Fibroblast of the conjunctiva (primary cell): ENCODE measurements at places on chromosomes 3 and 15.
A peak's percentile ranks its signal among the peaks of the same experiment; 100 is the strongest.

GRCh38 chr15:74062236-74062635 lies 20.1 kb downstream of the GOLGA6A start:
- no peak for DNase-seq

GRCh38 chr3:24149032-24149431 lies 203.9 kb downstream of the NR1D2 start:
- no peak for DNase-seq

DNA sequence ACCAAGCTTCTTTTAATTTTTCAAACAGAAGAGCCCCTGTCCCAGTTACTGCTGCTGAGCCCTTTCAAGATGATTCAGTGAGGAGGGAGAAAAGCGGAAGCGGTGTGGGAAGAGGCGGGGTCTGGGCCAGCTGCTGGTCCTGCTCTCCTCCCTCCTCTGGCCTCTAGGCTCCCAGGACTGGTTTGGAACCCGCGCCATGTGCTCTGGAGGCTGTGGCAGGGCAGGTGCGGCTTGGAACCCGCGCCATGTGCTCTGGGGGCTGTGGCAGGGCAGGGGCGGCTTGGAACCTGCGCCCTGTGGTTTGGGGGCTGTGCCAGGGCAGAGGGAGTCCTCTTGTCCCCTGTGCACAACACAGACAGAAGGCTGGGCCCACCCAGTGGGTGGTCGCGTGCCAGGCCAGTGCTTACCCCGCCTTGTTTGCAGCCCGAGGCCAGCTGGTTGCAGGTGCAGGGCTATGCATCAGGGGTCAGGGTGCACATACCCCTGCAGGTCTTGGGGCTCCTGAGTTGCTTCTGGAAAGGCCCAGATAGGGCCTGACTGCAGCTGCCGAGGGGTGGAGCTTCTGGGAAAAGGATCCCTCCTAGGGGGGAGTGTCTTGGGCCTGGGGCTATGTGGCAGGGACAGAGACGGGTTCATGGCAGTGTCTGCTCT lies 12.2 kb downstream of the ALG1L2 start:
- DNase-seq = no peak

GRCh38 chr3:89266074-89266473 lies 158.7 kb downstream of the EPHA3 start:
- no peak for DNase-seq

- DNase-seq = no peak
Measured at GRCh38 chr3:76958274-76958673, 81.6 kb upstream of the ROBO2 start.

DNA sequence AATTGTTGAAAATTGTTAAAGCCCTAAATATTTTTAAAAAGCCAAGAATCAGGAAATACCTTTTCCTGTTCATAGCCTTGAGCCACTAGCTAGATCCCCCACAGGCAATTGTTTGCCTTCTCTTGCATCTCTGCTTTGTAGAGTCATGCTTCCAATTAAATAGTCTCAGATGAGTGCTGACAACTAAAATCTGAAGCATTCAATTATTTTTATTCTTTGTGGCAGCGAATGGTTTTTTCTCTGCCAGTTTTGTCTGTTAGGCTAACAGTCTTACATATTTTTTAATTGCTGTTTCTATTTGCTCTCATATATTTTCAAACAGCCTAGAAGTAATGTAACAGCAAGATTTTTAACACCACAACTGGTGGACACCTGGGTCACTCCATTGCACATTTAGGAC lies 277.1 kb upstream of the GBE1 start:
- DNase-seq = no peak

GRCh38 chr15:85463276-85463892 lies 83.0 kb downstream of the AKAP13 start:
- DNase-seq = no peak

GRCh38 chr3:126644615-126645014 lies 10.3 kb downstream of the TXNRD3 start:
- no peak for DNase-seq

DNA sequence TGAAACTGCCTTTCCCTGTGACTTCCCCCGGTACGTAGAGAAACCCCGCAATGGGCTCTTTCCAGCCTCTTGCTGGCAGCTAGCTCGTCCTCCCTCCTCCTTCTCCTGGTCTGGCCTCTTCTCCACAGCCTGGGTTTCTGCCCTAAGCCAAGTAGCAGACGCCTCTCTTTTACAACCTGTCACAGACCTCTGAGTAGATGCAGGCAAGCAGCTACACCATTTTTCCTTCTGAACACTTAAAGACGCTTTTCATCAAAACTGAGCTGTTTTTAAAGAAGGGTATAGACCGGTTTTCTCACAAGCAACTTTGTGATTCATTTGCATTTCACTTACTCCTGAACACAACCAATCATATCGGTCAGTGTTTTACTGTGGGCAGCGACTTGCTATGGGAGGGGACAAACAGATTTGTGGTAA lies 32.0 kb downstream of the ADAMTSL3 start:
- no peak for DNase-seq

DNA sequence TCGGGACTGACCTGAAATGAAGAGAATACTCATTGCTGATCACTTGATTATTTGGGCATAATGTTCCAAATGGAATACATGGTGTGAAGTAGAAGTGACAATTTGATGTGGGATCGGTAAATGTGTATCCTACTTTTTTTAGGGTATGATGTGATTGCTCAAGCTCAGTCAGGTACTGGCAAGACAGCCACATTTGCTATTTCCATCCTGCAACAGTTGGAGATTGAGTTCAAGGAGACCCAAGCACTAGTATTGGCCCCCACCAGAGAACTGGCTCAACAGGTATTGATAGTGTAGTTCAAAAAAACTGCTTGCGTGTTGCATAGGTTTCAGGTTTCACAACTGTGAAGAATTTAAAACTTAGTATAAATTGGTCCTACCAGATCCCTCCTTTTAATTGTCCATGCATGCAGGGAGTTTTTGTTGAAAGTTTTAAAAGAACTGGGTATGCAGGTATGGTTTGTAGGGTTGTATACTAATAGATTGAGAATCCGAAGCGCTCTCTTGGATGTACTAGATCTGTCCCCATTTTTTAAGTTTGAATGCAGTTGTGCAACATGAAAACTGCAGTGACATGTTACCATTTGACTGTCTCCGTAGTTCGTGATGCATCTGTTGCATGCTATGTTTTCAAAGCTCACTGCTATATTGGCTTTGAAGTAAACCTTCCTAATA lies 1.6 kb downstream of the EIF4A2 start:
- no peak for DNase-seq

GRCh38 chr3:157667493-157667892 lies 164.3 kb upstream of the VEPH1 start:
- DNase-seq = no peak

DNA sequence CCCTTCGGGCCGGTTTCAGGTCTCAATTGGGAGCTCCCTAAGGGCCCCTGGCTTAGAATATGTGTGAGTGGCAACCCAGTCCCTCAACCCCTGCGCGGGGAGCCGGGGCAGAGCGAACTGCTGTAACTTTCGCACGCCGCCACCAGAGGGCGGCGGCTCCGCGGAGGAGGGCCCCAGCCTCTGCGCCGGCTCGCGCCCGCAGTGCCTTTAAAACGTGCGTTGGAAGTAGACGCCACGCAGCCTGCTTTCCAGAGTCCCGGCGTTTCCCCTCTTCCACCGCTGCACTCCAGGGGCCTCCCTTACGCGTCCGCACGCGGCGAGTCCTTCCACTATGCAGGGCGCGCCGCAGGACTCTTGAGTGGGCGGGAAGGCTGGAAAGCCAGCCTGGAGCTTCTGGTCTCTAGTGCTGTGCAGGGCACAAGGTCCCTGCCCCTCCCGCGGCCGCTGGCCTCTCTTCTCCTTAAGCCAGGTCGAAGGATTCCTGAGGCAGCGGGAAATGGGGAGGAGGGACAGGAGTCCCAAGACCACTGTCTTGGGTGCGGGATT lies 23.7 kb upstream of the RNU6-1 start:
- DNase-seq = peak; percentile 46

GRCh38 chr3:12179441-12179840 lies 20.7 kb upstream of the TIMP4 start:
- DNase-seq = no peak

- no peak for DNase-seq
Measured at GRCh38 chr3:174957551-174958001, 98.4 kb downstream of the NAALADL2 start.

DNA sequence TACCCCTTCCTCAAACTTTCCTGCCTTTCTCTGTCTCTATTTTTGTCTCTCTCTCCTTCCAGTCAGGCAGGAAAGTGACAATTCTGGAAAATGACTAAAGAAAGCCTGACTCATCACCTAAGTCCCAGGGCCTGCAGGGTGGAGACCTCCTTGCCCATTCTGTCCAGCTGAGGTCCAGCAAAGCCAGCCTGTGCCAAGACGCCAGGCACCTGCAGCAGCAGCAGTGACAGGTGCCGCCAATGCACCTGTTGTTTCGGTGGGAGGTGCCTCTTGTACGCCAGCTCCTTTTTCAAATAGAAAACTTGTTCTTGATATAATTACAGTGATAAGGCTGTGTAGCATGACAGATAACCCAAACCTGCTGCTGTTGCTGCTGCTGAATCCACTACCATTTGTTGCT lies 501.3 kb downstream of the NTRK3 start:
- no peak for DNase-seq

GRCh38 chr3:9361691-9362388 lies 1.0 kb upstream of the THUMPD3 start:
- no peak for DNase-seq

DNA sequence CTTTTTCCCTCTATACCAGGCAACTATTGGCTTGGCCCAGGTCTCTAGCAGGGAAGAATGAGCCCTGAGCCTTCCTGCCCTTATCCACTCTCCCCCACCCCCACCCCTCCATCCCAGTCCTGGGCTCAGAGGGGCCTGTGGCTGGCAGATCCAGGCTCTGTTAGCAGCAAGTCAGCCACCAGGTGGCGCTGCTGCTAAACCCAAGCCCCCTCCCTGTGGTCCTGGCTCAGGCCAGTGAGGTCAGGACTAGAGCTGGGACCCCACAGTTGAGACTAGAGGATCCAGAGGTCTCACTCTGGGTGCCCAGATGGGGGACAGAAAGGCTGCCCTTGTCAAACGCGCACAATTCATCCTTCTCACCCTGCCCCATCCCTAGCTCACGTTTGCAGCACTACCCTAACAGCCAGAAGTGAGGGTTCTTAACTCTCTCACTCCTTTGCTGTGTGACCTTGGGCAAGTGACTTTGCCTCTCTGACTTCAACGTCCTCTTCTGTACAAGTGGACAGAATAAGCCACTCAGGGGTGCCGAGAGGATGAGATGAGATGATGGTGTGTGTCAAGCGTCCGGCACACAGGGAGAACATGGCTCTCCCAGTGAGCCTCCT lies 46.8 kb upstream of the SLC6A1 start:
- peak; percentile 8 for DNase-seq

GRCh38 chr3:102113421-102114041 lies 264.2 kb downstream of the NFKBIZ start:
- DNase-seq = no peak

DNA sequence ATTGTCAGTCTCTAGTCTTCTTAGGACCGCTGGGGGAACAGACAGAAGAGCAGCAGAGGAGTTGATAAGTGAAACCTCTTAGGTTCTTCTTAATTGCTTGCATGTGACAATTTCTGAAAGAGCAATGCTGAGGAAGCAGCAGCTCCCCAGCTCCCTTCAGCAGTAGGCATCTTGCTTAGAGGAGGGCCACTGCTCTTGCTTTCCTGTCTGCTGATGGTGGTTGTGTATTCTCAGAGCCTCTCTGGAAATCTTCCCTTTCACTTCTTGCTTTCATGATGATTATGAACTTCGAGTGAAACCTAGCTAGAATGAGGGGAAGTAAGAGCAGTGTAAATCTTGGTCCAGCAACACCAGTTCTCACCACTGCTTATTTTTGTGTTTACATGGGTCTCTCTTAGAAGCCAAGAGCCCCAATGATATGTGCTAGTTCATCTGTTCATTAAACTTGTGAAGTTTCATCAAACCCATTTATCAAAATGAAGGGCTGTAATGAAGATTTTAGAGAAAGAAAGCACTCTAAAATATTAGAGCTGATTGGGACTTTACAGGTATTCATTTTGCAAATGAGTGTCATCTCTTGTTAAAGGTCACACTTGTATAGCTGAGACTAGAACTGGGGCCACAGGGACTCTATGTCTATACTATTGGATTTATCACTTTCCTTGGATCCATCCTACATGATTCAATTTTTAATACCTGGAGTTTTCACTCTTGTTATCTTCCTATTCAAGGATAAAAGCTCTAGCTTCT lies 246.7 kb downstream of the LPP start:
- no peak for DNase-seq

DNA sequence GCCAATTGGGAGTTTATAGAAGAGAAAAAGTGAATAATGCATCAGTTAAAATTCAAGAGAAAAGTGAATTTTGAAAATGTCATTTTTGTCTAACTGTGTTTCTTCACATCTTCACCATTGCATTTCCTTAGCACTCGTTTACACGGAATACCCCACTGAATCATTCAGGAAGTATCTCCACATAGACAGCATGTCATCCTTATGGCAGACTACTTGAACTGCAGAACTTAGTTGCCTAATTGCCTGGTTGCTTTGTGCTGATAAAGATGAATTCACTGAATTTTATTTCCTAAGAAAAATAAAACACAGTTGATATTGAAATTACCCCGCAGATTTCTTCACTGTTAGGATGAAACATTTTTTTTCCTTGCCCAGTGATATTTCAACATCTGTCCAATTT lies 627.1 kb downstream of the ROBO1 start:
- DNase-seq = no peak

DNA sequence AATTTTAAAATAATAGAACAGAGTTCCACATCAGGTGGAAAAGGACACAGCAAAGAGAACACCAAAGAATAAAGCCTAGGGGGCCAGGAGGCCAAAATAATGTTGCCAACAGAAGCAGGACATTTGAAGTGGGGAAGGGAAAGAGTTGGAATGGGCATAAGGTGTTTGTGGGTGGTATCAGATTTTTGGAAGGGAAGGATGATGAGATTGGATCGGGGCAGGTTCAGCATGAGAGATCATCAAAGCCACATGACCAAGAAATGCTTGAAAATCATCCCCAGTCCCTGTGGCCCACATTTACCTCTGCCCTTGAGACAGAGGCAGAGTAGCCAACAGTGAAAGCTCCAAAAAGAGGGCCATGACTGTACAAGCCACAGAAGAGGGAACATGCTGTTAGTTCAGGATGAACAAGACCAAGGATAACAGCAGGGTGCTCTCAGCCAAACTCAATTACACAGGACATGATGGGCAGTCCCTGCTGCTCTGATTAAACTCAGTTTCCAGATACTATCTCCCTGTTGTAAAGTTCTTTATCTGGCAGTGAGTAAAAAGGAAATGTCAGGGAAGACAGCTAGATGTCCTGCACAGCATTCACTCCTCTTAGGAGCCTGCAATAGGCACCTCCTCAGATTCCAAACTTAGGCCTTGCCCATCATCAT lies 32.5 kb downstream of the RAB27A start:
- no peak for DNase-seq

DNA sequence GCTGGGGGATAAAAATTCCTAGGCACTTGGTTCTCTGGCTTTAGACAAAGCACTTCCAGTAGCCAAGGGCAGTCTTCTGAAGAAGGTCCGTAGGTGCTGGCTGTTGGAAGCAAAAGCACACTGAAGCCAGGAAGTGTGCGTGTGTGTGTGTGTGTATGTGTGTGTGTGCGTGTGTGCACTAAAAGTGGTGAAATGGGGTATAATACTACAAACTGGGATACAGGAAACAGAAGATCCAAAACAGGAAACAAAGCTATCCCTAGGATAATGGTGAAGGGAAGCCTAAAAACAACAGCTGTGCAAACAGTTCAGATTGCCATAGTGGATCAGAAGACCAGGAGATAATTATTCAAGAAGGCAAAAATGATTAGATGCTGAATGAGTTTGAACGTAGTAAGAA lies 103.4 kb downstream of the IL20RB start:
- DNase-seq = no peak

GRCh38 chr3:115146418-115147328 lies at the start of gene ZBTB20:
Gene ZBTB20, minus strand, starts transcription at chr3:115147288.
- DNase-seq = peak; percentile 55
